Left lung (tissue), 14 donors: ENCODE measurements at places on chromosomes 6 and 20. TPM values are rescaled to one million over a fixed set of nuclear protein-coding genes. Genes with fewer than 3 reads are reported as not detected.

DNA sequence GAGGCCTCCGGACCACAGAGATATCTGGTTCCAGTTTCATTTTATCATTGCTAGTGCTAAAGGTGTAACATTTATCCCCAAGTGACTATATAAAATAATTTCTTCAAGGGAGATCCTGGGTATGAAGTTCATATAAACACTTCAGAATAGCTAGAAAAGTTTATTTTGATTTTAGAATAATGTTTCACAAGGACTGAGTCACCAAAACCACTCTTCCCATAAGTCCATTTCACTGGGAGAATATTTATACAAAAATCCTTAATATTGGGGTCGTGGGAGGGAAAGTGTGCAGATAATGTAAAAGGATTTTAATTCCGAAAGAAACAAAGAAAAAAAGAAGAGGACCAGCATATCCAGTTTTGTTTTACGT is 128.1 kb downstream of the ISM1 start:
- no peak for DNase-seq

GRCh38 chr6:68756454-68757375 is 121.6 kb downstream of the ADGRB3 start:
- DNase-seq = peak; percentile 65

DNA sequence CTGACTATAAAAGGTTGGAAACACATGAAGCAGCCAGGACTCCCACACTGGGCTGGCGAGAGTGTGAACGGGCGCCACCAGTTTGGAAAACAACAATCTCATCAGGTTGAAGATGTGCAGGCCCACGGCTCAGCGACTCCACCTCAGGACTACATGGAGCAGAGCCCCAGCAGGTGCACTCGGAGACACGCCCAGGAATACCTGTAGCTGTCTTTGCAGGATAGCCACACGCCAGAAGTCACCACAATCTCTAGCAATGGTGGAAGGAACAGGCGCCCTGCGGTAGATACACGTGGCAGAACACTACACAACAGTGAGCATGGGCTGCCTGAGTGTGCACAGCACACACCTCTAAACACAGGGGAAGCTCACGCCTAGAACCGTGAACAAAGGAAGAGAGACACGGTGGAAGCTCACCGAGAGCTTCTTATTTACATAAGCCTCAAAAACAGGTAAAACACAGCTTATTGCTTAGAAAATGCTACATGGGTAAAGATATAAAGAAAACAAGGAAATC is 28.7 kb upstream of the RPS6KA2 start:
- no peak for DNase-seq

GRCh38 chr20:1060985-1061384 is 57.4 kb upstream of the PSMF1 start:
- DNase-seq = no peak

- no peak for DNase-seq
Measured at GRCh38 chr20:37943033-37943432, 40.1 kb downstream of the VSTM2L start.

GRCh38 chr20:15570156-15570555 is 1003.1 kb downstream of the KIF16B start:
- no peak for DNase-seq

DNA sequence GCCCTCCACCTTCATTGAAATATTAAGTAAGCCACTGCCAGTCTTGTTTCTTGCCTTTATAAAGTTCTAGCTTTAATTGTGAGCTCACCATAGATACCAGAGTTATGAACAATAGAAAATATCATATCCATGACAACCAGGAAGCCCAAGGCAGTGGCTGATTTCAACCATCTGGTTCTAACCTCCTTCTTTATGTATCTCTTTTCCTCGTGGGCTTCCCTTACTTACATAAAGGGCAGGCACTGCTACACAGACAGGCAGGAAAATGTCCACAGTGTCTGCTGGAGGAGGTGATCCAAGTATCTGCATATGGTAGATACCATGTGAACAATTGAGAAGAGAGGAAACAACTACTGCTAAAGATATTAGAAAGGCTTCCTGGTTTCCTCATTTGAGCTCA is 65.2 kb upstream of the PRND start:
- DNase-seq = no peak

GZF1 gene
- 14.0 TPM for polyA plus RNA-seq

SRSF12 gene
- 11.2 TPM for polyA plus RNA-seq

MAS1 gene
- polyA plus RNA-seq = 0.04 TPM

CST4 gene
- polyA plus RNA-seq = not detected

RIPPLY2 gene
- polyA plus RNA-seq = not detected

C6orf141 gene
- polyA plus RNA-seq = 3.0 TPM
